ENCODE measurements at places on chromosomes 6 and 20.

GRCh38 chr6:143743301-143744166, 65.8 kb downstream of the PHACTR2 start:
- DNase-seq = no peak

- DNase-seq = no peak
Observed at GRCh38 chr6:106913111-106913510, 61.4 kb downstream of the CD24 start.

GRCh38 chr6:111805511-111806164, 67.6 kb downstream of the FYN start:
- DNase-seq = no peak

DNA sequence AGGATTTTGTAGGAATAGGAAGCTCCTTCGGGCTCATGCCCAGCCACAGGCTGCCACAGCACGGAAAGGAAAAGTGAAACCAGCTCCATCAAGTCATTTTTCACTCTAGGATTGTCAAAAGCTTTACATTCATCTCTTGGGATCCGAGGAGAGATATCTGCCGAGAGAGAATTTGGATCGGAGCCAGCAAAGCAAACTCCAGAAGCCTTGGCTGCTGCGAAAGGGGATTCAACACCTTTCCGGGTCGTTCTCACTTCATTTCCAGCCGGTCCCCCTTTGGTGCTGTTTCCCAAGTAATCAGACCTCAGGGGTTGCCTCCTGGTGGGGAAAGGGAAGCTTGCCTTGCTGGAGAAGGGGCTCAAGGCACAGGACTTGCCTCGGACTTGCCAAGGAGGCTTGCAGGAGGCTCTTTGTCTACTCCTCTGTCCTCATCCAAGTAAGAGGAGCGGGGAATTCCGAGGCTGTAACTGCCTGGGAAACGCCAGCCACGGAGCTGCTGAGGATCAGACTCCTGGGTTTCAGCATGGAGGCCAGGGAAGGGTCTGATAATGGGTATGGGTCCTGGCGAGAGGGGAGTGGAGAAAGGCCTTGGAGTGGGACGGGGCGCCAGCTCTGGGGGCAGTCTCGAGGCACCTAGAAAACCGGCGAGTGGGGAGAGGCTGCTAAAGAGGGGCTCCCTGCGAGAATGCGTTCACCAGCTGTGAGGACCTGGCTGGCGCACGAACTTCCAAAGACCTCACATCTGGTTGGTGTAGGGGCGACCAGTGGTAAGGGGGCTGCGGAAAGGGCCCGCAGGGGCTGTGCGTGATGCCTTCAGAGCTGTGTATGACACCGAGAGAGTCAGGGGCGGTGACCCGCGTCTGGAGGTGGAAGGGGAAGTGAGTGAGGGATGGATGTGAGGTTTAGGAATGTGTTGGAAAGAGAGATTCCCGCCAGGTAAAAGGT, 702 bp downstream of the ETV7 start:
- DNase-seq = peak; percentile 7

DNA sequence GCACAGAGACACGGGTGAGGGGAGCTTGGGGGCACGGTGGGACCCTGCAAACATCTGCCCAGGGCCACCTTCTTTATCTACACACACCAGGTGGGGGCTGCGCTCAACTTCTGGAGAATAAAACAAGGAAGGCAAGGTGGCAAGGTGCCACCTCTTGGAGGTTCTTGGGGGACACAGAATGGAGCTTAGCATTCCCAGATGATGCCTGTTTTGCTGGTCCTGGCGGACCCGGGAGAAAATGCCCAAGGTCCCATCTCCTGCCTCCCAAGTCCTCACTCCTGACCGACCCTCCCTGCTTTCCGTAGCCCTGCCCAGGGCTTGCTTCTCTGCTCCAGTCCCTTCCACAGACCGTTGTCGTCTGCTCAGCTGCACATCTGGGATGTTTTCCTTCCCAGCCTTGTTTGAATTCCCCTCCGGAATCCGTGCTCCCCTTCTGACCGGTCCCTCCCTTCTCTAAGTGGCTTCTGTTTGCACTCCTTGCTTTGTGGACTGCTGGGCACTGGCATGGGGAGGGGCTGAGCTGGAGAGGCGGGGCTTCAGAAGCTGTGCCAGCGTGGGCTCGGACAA, 13.1 kb downstream of the ITPR3 start:
- DNase-seq = no peak

DNA sequence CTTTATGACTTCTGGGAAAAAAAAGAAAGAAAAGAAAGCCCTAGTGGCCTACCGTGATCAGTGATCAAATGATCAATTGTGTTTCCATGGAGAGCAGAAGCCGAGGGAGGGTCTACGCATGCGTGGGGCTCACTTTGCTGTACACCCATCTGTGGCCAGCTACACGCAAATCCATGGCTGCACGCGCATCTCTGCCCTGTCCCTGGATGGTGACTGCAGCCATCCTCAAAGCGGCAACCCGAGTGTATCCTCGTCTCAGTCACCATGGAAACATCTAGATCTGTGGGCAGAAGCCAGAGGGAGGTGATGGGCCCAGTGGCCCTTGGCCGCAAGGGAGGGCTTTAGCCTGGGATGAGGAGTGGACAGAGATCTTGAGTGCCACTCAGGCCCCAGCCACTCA, 785 bp upstream of the ULBP3 start:
- DNase-seq = no peak

DNA sequence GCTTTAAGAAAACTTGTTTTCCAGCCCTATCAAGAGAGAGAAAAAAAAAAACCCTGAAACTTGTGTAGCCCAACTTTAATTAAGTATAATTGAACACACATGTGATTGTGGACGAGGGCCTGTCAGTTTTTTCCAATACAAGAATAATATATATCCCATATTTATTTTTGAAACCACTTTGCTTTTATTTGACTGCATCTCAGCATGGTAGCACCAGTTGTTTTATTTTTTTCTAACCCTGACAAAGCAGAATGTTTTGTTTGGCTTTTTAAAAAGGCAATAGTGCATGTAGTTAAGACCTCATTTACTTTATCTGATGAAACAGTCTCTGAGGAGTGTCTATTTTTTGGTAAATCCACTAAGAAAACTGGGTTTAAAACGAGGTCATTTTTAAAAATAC, 257.7 kb downstream of the CDKAL1 start:
- DNase-seq = no peak

- no peak for DNase-seq
Observed at GRCh38 chr20:32062776-32063170, 10.7 kb downstream of the HCK start.

DNA sequence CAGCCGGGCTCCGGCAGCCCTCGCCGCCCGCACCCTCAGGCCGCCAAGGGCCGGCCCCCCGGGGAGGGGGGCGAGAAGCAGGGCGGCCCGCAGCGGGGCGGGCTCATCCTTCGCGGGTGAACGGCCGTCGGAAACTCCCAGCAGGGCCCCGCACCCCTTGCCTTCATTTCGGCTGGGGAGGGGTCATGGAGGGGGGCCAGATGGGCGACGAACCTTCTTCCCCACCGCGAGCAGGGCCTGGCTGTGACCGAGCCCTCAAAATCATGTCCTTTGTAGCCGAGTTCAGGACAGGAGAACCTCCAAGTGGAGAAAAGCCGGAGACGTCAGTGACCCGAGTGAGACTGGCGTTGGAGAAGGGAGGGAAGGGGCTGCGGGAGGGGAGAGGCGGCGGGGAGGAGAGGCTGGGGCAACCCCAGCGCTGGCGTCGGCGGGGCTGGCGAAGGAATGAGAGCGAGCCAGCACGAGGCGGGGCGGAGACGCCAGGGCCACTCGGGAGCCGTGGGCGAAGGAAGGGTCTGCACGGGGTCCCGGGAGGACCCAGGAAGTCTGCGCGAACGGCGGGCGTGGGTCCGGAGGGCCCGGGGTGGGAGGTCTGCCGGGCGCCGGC, 571 bp upstream of the FOXC1 start:
- no peak for DNase-seq

- DNase-seq = no peak
Observed at GRCh38 chr20:4876301-4876700, 125.0 kb downstream of the SLC23A2 start.
